Activated CD4-positive, alpha-beta T cell treated with anti-CD3 and anti-CD28 coated beads for 48 hours (primary cell): ENCODE measurements at places on chromosomes 6 and 20.

- no peak for DNase-seq
Observed at GRCh38 chr6:168937054-168937453, 316.6 kb downstream of the THBS2 start.

DNA sequence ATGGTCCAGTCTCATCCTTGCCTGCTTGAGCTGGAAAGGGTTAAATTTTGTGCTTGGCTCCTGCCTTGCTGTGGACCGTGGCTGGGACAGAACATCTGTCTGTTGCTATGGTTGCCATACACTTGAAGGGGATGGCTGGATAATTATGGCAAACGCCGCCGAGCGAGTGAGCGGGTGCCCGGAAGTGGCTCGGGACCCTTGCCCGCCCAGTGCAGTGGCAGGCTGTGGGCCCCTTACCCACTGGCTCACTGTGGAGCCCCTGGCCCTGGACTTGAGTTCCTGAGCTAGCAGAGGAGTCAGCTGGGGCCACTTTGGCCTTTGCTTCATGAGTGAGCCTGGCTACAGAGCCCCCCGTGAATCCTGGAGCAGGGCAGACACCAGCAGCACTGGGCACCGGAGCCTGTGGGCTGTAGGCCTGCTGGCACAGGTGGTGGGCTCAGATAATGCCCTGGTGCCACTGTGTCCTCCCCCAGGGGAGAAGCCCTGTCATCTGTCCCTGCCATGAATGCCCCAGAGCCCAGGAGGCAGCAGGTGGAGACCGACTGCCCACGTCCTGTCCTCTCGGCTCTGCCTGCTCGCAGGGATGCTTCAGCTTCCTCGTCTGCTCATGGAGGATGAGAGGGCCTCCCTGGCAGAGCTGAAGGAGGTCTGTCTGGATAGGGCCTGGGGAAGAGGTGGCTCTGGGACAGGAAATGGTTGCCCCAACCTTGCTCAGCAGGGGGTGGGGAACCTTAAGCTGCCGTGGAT, 25.5 kb upstream of the NOL4L start:
- no peak for DNase-seq

DNA sequence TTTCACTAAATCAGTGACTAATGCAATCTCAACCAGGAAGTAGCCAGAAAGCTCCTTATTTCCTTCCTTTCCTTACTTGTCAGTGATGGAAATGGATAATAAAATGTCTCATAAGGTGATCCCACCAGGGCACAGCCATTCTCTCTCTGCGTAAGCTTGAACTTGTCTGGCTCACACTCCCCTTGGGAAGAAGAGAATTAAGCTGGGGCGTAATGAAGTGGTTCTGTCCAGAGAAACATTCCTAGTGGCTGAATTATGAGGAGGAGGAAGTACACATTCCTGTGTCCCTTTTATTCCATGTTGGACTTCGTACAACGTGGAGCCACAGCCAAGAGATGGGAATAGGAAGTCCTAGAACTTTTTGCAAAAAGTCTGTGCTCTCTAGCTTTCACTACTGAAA, 93.7 kb downstream of the MTHFD1L start:
- no peak for DNase-seq

DNA sequence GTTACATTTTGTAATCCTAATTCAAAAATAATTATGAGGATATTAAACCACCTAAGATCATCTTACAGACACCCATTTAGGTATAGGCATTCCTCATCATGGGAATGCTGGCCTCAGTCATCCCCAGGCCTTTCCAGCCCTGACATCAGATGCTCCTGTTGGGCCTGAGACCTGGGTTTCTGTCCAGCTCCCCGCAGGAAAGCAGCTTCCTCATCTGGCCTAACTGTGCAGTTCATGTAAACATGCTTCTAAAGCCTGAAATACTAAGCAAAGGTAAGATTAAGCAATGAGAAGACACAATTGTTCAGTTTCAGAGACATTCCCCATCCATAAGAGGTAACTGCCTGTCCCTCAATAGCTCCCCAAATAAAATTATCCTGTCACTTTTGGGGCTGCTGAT, 19.0 kb downstream of the ETV7 start:
- no peak for DNase-seq

GRCh38 chr20:53967527-53967926, 102.9 kb downstream of the BCAS1 start:
- DNase-seq = no peak

- no peak for DNase-seq
Observed at GRCh38 chr20:25054995-25055629, 2.8 kb downstream of the ACSS1 start.

GRCh38 chr6:130827247-130828149, at the start of gene SMLR1:
TSS of gene SMLR1 (plus strand) at chr6:130827406. CDS start at chr6:130827414, 8 bp downstream.
- no peak for DNase-seq

GRCh38 chr6:8240301-8240700, 138.0 kb upstream of the EEF1E1 start:
- no peak for DNase-seq

DNA sequence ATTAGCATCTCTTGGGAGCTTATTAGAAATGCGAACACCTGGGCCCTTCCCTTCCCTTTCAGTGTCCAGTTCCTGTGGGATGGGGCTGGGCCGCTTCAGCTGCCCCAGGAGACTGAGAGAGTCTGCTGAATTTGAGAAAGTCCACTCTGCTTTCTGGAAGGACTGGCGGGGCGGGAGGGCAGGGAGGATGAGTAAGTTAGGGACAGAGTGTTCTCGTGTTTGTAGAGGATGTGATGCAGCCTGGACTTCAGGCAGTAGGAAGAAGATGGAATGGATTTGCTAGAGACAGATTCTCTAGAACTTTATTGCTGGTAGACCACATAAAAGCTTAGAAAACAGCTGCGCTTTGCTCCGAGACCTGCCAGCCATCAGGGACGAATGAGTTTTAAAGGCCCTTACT, 1.1 kb upstream of the TULP4 start:
- no peak for DNase-seq

- no peak for DNase-seq
Observed at GRCh38 chr6:56932910-56933477, 21.9 kb upstream of the BEND6 start.

GRCh38 chr20:42254673-42255072, 636.5 kb upstream of the CHD6 start:
- no peak for DNase-seq

DNA sequence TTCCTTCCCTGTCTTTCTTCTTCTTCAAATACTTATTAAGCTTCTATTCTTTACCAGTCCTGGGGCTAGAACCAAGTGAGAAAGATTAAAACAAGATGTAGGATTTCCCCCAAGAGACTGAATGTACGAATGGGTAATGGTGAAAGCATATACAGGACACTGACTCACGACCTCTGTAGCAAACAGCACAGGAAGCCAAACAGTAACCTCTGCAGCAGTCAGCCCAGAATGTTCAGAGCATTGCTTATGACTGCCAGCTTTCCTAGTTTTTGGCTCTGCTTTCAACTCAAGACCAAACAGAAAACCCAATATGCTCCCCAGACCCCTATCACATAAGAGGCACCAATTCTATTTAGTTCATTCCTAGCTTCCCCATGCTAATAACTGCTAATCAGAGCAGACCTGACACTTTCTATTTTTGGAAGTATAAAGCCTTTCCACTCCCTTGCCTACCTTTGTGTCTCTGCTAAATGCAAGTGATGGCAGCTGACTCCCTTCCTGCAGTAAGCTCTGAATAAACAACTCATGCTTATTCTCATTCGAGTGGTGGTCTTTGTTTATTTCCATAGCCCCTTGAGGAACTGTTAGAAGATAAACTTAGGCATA, 690.6 kb downstream of the EPM2A start:
- no peak for DNase-seq

DNA sequence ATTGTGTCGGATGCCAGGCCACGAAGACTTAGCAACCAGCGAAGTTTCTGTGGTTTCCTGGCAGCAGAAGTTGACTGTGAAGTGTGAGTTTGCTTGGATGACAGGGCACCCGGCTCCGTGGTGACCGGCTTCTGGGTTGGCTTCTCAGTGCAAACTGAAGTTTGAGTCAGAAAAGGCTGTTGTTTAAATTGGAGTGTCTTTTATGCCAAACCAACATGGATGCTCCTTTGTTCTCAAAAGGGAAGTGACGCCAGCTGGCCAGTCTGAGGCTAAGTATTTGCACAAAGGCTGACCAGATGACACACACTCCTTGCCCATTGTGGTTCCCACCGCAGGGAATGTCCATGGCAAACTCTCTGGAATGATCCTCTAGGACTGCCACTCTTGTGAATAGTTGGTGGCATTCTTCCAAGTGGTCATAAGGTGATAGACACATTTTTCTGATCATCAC, 164.8 kb upstream of the QKI start:
- peak; percentile 14 for DNase-seq
